HEK293T (cell line): ENCODE measurements at places on chromosomes 16 and 17.

- DNase-seq = no peak
These were observed 20.5 kb downstream of the GRB7 start for GRCh38 chr17:39757931-39758873.

DNA sequence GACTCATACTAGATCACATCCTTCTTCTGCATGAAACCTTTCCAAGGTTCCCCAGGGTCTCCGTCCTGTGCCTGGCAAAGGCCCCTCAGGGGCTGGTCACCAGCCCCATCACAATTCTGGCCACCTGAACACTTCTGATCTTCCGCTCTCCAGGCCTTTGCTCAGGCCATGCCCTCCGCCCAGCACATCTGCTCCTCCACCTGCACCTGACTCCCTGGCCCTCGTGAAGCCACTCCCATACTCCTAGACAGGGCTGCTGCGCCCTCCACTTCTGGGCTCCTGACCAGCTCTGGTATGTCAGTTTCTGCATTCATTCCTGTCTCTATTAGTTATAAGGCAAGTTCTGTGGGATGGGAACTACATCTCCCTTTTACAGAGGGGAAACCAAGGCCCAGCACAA lies 1.9 kb upstream of the MYL11 start:
- DNase-seq = no peak

GRCh38 chr16:89727406-89728120 lies 6.2 kb downstream of the ZNF276 start:
- DNase-seq = no peak

GRCh38 chr16:66976746-66977145 lies 11.6 kb upstream of the CES4A start:
- DNase-seq = no peak

- peak; percentile 67 for DNase-seq
These were observed at the start of gene BEAN1 for GRCh38 chr16:66427036-66427860. TSS of gene BEAN1 (plus strand) at chr16:66427295. CDS start at chr16:66437677, 10,382 bp downstream.

- peak; percentile 68 for DNase-seq
These were observed 831 bp upstream of the RCVRN start for GRCh38 chr17:9905902-9906301.

GRCh38 chr17:56358651-56359050 lies 205.4 kb downstream of the ANKFN1 start:
- DNase-seq = no peak

- no peak for DNase-seq
These were observed 216.5 kb downstream of the TMEM114 start for GRCh38 chr16:8373676-8374431.

DNA sequence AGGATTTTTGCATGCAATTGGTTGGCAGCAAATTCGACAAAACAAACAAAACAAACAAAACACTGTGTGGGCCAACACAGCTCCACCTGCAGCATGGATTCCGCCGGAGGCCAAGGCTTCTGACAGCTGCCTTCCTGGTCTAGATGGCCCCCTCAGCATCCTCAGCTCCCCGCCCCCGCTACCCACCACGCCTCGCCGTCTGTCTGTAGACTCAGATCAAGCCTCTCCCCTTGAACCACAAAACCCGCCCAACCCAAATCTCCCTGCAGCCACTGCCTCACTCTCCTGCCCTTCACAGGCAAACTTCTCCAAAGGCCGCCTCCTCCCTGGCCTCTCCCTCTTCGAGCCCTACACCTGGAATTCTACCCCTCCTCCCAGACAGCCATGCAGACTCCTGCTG lies 57.9 kb downstream of the RTN4RL1 start:
- no peak for DNase-seq

DNA sequence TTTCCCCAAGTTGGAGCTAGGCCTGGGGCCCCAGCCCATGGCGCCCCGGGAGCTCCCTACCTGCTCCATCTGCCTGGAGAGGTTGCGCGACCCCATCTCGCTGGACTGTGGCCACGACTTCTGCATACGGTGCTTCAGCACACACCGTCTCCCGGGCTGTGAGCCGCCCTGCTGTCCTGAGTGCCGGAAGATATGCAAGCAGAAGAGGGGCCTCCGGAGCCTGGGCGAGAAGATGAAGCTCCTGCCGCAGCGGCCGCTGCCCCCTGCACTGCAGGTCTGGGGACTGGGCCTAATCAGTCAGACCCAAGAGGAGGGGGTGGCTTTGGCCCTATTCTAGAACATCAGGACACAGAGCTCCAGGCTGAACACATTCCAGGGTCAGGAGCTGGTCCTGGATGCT lies 1.5 kb downstream of the RNF112 start:
- no peak for DNase-seq

DNA sequence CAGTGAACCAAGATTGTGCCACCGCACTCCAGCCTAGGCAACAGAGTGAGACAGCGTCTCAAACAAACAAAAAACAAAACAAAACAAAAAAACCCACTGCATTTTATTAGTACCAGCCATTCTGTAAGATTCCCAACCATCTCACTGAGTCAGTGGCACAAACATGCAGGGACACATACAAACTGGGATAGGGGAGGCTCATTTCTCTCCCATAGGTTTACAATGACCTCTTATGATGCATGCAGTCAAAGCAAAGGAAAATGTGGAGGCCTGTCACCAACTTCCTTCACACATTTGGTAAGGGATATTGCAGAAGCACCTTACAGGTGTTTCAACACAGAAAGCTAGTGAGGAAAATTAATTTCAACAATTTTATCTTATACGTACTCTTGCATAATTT lies 12.4 kb upstream of the STRADA start:
- DNase-seq = no peak

DNA sequence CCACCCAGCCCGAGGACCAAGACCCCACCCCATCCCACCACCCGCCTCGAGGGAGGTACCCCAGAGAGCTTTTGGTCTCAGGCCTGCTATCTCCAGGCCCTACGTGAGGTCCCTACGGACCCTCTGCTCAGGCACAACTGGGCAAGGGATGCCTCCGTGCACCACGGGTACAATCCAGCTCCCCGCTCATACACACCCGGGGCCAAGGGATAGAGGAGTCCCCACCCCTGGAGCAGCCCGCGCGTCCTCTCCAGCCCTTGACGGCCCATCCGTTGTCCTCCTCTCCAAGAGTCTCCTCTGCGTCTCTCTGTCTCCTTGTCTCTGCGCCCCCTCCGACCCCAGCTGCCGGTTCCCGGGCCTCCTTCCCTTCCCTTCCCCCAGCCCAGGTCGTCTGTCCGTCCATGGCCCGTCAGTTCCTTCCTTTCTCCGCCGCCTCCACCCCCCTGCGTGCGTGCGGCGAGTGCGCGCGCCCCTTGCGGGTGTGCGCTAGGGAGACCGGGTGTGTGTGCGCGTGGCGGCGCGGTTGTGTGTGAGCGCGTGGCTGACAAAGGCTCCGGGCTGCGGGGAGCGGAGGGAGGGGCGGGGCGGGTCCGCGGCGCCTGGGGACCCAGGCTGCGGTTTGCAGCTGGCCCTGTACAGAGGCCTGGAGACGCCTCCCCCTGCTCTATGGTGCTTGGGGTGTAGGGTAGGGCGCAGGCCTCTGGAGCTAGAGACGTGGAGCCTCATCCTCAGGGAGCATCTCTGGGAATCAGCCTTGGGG lies 930 bp downstream of the SPNS2 start:
- peak; percentile 17 for DNase-seq

DNA sequence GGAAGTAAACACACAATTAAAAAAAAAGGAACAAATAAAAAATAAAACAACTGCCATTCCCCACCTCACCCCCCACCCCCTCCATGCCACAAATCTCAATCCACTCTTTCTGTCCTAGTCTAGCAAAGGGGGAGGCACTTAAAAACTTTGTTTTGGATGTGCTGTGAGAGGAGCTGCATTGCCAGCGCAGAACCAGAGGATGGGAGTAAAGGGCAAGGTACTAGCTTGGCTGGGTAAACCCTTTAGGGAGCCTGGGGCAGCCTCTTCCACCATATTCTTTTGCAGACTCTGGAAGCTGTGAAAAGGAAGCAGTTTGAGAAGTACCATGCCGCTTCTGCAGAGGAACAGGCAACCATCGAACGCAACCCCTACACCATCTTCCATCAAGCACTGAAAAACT lies 1.4 kb downstream of the MRPS7 start:
- no peak for DNase-seq

DNA sequence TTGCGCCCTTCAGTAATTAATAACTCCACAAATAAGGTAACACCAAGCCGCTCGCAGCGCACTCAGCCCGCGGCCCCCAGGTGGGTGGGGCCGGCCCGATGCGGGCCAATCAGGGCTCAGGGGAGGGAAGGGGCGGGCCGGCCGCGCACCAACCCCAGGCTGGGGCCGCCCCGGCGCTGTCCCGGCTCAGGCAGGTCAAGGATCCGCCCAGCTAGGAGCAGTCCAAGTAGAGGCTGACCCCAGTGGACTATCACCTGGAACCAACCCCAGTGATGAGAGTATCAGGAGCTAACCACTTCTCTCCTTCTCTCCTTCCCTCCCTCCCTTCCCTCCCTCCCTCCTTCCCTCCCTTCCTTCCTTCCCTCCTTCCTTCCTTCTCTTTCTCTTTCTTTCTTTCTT lies 110.8 kb downstream of the C16orf78 start:
- peak; percentile 66 for DNase-seq

- DNase-seq = no peak
These were observed 136.5 kb downstream of the CMIP start for GRCh38 chr16:81581107-81581506.

- DNase-seq = no peak
These were observed 3.4 kb upstream of the GHDC start for GRCh38 chr17:42197564-42198156.

DNA sequence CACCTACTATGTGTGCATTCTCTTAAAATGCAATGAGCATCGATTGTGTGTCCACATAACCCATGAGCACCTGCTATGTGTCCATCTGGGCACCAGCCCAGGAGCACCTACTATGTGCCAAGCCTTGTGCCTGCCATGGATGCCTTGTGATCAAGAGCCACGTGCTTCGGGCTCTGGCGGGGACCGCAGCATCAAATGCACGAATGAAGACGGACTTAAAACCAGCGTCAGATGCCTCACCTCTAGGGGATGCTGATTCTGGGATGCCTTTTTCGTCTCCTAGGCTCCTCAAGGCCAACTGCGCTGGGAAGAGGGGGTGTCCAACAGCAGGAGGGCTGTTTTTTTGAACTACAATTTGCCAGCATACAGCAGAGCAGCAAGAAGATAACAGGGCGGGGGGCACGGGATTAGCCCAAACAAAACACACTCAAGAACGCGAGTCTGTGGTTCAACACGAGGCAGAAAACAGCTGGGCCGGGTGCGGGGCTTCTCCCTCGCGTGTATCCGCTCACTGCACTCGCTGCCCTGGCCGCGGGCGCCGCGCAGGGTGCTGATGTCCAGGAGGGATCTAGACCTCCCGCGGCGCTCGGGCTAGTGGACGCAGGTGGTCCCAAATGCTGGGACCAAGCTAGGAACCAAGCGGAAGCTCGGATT lies 1.2 kb upstream of the GLIS2 start:
- no peak for DNase-seq

GRCh38 chr17:14094676-14095601 lies 25.6 kb downstream of the COX10 start:
- DNase-seq = no peak

- DNase-seq = no peak
These were observed 246.5 kb downstream of the FOXL1 start for GRCh38 chr16:86824751-86825296.

DNA sequence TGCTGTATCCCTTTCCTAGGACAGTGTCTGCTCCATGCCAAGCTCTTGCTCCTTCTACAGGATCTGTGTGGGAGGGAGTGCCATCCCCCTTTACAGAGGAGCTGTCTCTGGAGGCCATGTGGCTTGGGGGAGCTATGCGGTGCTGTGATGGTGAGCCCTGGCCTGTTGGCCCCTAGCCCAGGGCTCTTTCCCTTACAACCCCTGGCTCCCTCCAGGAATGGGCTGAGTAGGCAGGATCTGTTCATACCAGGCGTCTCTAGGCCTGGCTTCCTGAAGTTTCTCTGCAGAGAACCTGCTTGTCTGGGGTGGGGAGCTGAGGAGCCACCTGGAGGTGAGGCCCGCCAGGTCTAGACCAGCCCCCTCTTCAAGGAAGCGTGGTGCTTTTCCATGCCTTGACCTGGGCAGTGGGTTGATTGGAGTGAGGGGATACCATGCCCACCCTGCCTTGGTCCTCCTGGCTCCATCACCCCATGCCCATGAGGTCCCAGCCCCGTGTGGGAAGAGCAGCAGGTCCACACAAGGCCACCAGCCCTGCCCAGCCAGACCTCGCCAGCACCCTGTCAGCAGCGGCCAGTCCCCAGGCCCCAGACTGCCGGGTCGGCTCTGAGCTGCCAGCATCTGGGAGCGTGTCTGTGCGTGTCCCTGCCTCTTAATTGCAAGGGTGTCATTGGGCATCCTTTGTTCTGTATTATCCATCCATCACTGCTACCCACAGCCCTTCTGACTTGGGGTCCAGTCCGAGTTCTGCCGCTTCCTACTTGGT lies 14.7 kb downstream of the LLGL2 start:
- DNase-seq = no peak

DNA sequence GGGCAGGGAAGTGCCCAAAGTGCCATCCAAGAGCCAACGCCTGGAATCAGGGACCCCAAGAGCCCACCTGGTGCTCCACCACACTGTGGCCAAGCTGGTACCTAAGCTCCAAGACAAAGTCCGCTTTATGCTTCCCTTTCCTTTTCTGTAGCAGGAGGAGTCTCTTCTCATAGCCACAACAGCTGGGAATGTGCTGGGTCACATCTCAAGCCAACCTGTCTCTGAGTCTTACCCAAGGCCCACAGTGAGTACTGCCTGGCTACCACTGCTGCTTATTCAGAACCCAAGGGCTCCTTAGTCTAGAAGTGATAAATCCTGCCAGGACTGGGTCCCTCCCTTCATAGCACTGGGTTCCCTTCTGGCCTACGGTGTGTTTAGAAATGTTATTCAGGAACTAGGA lies 49.8 kb downstream of the ERCC4 start:
- no peak for DNase-seq

DNA sequence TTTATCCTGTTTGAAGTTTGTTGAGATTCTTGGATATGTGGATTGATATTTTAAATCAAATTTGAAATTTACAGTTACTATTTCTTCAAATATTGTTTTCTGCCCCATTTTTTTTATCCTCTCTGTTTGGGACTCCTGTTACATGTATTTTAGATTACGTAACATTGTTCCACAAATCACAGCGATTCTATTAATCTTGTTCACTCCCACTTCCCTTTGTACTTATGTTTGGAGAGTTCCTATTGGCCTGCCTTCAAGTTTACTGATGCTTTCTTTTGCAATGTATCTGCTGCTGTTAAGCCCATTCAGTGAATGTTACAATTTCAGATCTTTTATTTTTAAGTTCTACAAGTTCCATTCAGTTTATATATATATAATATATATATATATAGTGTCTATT lies 288.3 kb upstream of the TNRC6C start:
- DNase-seq = no peak

DNA sequence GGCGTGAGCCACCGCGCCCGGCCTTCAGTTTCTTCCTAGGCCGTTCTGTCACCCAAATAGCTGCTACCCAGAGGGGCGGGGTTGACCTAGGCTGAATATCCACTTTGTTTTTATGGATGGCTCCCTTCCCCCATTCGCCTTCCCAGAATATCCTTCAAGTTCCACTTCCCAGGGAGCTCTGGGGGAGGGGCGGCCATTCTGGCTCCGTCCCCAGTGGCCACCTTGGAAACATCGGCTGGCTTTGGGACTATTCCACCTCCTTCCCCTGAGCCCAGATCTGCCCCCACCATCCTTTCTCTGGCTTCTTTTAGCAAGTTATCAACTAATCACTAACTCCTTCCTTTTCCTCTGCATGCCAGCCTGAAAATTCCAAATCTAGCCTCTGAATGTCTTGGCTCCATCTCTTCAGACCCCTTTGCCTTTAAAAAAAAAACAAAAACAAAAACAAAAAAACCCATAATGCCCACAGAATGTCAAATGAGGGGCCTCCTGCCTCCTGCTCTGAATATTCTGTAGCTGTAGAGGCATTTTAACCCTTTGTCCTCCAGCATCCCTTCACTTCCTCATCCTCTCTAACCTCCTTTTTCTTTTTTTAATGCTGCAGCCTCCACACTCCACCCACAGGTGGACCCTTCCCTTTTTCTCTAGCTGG lies 6.4 kb downstream of the ATP1B2 start:
- DNase-seq = peak; percentile 55
